ENCODE measurements at places on chromosomes 5 and 9. TPM values are rescaled to one million over a fixed set of nuclear protein-coding genes. Genes with fewer than 3 reads are reported as not detected.

Gene CD74
- total RNA-seq: 1.8 TPM

Gene DNAJA1
- 93.8 TPM for total RNA-seq

Gene IFNA2
- total RNA-seq: not detected

Gene ZBED3
- 0.28 TPM for total RNA-seq

Gene GMCL2
- total RNA-seq: not detected

Gene S1PR3
- 77.7 TPM for total RNA-seq

Gene NUTM2G
- not detected for total RNA-seq

Gene PCDHB7
- 0.71 TPM for total RNA-seq

Gene WDR31
- total RNA-seq: 1.8 TPM

Gene SNCB
- not detected for total RNA-seq

Gene ANXA1
- 570 TPM for total RNA-seq

Gene SOHLH1
- not detected for total RNA-seq

Gene GLRA1
- not detected for total RNA-seq

Gene FAM221B
- total RNA-seq: not detected

Gene HMCN2
- total RNA-seq: under 0.01 TPM

Gene ZNF367
- 0.37 TPM for total RNA-seq

Gene ODF2
- total RNA-seq: 39.2 TPM

Gene FAT2
- total RNA-seq: under 0.01 TPM

Gene TAF11L5
- total RNA-seq: not detected

Gene PCDHAC1
- total RNA-seq: 0.18 TPM

Gene F2R
- total RNA-seq: 70.8 TPM

Gene CBY3
- total RNA-seq: not detected

Gene MSX2
- 1.1 TPM for total RNA-seq

Gene ZFP2
- 0.83 TPM for total RNA-seq

Gene TAS2R1
- total RNA-seq: not detected

Gene HACD4
- 6.9 TPM for total RNA-seq

Gene ARID3C
- total RNA-seq: 0.14 TPM

Gene SPARC
- 3,185 TPM for total RNA-seq

Gene LHX6
- total RNA-seq: not detected

Gene LURAP1L
- 71.4 TPM for total RNA-seq

Gene MARCHF11
- total RNA-seq: not detected

Gene PRDM9
- total RNA-seq: not detected

Gene SLC28A3
- 0.09 TPM for total RNA-seq

Gene KIF27
- total RNA-seq: 3.8 TPM

Gene ZNF608
- total RNA-seq: 7.1 TPM

Gene IRX1
- total RNA-seq: not detected

Gene CA9
- total RNA-seq: 2.0 TPM

Gene GGTA1
- not detected for total RNA-seq

Gene FCN1
- not detected for total RNA-seq

Gene PLEKHG4B
- total RNA-seq: not detected

Gene HAVCR2
- total RNA-seq: 0.09 TPM

All from smooth muscle cell of bladder (primary cell).